ENCODE measurements at places on chromosomes 5 and 9.
A peak's percentile ranks its signal among the peaks of the same experiment; 100 is the strongest.

GRCh38 chr9:124222918-124223720 lies 34.6 kb upstream of the NEK6 start:
- DNase-seq = no peak

- peak; percentile 38 for DNase-seq
Measured at GRCh38 chr5:179166886-179167841, 107.0 kb downstream of the ZNF354C start.

GRCh38 chr9:127404631-127405030 lies 7.7 kb downstream of the SLC2A8 start:
- no peak for DNase-seq

DNA sequence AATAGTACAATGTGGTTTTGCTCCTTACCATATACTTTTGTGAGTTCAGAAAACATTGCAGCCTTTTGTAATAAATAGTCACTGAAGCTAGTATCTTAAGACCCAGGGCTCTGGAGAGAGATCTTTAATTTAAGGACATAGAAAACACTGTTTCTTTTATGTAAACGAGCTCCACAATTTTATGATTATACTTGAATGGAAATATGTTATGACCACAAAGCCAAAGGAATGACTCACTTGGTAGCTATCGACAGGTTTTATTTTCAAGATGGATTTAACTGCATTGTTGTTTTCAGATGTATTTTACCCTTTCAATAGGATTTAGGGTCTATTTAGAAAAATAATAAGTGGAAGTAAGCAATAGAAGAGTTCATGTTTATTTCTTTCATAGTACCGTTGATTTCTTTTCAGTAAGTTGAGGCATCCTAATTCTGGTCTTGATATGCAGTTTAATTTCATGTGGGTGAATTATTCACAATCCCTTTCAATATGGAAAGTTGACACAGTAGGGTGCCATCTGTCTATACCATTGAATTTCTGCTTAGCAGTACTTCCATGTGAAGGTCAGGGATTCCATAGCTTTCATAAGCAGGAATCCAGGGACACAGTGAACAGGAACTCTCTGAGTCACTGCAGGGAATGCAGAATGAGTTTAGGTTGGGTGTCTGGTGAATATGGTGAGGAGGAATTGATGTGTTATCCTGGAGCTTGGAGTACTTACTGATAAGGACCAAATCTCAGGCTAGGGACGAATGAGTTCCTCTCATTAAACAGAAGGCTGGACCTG lies 157.6 kb downstream of the CD180 start:
- DNase-seq = no peak

- DNase-seq = no peak
Measured at GRCh38 chr5:94337617-94338016, 280.8 kb downstream of the KIAA0825 start.

- DNase-seq = no peak
Measured at GRCh38 chr5:181161534-181162175, 14.3 kb downstream of the OR2V2 start.

GRCh38 chr5:74336297-74336696 lies 304.2 kb downstream of the ENC1 start:
- no peak for DNase-seq

- no peak for DNase-seq
Measured at GRCh38 chr5:175842951-175843793, 28.2 kb upstream of the CPLX2 start.

- no peak for DNase-seq
Measured at GRCh38 chr9:33914887-33915628, 98.1 kb downstream of the UBE2R2 start.

DNA sequence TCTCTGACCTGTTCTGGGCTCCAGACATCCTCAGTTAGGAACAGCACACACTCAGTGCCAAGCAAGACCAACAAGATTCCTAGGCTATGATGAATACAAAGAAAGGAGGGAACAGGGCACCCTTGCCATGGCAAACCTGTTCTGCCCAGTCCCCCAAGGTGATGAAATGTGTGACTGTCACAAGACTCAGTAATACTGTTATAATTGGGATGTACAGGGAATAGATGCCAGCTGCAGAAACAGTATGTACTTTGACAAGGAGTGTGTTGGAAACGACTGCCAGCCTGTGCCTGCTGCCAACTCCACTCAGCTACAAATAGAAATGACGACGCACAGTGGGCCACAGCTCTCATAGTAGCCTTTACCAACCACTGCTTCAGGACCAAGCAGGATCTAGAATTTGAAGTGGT lies 453.0 kb downstream of the EFNA5 start:
- DNase-seq = no peak

DNA sequence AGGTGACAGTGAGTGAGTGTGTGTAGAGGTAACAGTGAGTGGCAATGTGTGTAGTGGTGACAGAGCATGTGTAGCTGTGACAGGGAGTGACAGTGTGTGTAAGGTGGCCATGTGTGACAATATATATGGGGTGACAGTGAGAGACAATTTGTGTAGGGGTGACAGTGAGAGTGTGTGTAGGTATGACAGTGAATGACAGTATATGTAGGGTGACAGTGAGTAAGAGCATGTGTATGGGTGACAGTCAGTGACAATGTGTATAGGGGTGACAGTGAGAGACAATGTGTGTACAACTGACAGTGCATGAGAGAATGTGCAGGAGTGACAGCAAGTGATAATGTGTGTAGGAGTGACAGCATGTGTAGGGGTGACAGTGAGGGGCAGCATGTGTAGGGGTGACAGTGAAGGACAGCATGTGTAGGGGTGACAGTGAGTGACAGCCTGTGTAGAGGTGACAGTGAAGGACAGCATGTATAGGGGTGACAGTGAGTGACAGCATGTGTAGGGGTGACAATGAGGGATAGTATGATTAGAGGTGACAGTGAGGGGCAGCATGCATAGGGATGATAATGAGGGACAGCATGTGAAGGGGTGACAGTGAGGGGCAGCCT lies 10.1 kb upstream of the GAPT start:
- no peak for DNase-seq

GRCh38 chr5:169956756-169957155 lies 23.5 kb downstream of the INSYN2B start:
- DNase-seq = no peak

DNA sequence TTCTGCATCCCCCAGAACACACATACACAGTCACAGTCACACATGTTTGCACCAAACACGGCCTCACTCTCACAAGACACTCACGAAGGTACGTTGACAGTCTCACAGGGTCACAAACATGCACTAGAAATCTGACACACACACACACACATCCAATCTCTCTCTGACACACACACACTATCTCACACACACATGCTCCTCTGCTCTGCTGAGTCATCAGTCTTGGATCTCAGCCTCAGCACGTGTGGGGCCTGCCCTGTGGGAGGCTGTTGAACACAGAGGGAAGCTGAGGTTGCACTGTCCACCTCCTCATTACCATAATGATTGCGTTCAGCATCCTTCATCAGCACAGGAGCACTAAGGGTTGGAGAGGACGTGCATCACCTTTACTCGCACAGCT lies 188.8 kb downstream of the MTRR start:
- no peak for DNase-seq

DNA sequence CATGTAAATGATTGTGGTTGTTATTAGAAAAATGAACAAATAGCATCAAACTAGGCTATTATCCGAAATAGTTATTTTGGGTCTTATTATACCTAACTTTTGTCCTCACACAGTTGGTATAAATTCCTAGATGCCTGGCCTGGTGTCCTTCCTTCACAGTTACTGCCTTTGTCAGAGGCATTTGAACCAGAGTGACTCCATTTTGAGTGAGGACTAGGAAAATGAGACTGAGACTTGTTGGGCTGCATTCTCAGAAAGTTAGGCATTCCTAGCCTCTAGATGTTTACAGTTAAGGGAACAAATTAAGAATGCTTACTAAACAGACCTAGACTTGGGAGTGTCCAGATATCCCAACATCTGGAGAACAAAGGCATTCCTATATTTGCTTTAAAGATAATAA lies 283.5 kb upstream of the C9orf72 start:
- DNase-seq = no peak

- DNase-seq = no peak
Measured at GRCh38 chr5:36436306-36436705, 134.6 kb upstream of the RANBP3L start.

DNA sequence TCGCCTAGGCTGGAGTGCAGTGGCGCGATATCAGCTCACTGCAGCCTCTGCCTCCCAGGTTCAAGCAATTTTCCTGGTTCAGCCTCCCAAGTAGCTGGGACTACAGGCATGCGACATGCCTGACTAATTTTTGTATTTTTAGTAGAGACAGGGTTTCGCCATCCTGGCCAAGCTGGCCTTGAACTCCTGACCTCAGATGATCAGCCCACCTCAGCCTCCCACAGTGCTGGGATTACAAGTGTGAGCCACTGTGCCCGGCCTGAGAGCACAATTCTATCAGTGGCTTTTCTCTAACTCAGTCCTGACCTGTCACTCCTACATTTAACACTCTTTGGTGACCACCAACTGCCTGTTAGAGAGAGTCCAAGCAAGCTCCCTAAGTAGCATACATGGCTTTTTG lies 82.7 kb upstream of the SPOCK1 start:
- no peak for DNase-seq

DNA sequence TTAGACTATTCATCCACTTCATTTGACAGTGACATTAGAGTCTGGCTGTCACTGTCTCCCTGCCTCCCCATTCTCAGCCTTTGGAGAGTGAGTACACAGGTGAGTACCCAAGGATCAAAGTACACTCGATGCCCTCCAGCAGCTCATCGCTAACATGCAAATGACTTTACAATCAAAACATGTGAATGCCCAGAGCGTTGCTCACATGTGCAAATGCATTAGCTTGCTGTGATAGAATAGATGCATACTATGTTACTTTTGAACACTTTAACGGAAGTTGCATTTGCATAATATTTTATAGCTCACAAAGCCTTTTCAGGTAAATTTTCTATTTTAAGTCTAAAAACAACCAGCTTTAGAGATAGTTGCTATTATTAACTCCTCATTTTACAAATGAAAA lies 107.6 kb downstream of the SYK start:
- DNase-seq = no peak

DNA sequence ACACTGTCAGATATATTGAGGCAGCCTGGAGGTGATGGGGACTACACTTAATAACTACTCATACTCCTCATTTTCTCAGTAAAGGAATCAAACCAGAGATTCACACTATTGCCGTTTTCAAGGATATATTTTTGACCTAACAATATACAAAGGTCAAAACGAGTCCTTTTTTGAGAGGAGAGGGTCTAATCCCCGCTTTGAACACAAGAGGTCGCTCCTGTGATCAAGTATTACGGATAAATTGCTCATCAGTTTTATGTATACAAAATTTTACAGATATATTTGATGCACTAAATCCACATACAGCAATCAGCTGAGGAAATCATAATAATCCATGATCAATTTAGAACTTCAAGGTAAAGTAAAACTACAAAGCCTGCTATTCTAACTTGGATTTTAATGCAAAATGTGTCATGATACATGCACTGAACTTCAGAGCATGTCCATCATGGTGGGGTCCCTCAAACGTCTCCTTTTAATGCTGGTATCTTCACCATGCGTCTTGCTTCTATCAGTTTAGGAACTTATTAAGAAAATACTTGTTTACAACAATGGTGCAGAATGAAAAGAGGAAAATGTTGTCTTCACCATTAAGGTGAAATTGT lies 2.5 kb upstream of the ISL1 start:
- DNase-seq = no peak

DNA sequence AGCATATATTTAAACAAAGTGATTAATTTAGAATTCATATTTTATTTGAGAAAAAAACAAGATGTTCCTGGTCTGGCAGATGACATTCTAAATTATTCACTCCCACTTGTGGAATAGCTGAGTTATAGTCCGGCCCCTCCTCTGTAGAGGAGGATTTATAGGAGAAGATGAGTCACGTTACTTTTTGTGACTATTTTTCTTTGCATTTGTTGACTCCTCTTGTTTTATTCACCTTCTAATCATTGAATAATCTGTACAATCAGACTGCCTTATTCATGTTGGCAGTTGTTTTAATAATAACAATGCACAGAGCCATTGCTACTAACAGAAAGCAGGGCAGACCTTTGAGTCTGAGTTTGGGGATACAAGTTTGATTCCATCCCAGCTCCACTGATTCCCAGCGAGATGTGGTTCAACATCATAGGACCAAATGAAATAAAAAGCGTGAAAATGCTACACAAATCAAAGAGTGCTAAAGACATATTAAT lies 23.2 kb downstream of the DOCK8 start:
- DNase-seq = no peak

DNA sequence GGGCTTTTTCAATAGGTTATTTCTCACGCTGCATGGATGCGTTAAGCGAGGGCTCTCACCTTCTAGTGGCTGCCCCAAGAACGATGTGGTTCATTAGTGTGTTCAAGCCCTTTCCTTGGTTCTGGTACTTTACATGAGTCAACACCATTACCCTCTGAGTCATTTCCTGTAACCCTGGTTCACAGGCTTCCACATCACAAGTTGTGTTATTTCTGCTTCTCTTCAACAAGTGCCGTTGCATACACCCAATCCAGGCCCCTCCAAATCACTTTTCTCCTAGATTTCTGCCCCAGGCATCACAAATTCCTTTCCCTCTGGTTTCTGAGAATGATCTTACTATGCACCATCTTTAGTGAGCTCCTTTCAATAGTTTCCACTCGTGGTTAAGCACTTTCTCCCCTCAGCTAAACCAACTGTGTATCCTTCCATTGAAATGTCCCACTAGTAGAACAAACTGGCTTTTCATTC lies 69.5 kb upstream of the RAD23B start:
- no peak for DNase-seq

- no peak for DNase-seq
Measured at GRCh38 chr9:97930972-97931371, 7.0 kb downstream of the HEMGN start.

DNA sequence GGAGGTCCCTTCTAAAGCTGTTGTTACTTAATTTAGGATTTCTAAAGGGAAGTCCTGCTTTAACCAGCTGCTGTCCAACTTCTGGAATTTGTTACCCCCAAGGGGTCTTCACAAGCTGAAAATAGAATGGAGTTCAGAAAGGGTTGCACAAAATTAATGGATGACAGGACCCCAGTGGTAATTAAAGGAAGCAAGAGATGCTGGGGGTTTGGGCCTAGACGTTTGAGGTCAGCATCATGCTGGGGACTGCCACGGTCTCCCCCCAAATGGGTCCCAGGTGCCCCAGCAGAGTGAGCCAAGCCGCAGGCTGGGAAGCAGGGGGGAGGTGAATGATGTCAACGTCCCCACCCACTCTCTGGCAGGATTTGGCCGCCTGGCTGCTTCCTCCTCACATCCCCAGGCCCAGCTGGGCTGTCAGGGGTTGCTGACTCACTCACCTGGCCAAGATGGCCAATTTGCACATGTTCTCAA lies 97.5 kb upstream of the ARAP3 start:
- DNase-seq = no peak

GRCh38 chr5:9519537-9519936 lies 26.3 kb downstream of the SEMA5A start:
- no peak for DNase-seq

DNA sequence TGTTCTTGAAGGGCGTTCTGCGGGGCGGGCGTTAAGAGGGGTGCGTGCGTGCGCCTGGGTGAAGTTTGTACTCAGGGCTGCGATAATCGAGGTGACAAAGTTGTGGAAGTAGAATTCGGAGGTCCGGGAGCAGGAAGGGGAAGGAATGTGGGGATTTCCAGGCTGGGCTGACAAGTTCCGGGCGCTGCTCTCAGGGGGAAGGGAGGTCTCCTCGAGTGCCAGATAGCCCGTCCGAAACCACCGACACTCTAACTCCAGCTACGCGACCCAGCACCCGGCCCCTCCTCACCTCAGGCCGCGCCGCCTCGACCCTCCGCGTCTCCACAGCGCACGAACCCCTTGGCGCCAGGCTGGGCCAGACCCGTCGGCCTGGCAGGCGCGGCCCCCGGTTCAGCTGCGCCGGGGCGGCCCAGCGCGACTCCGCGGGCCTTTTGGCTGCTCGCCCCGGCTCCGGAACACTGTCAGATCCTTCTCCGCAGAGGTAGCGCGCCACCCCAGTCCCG lies at the start of gene IL6ST:
Gene IL6ST (minus strand): TSS at position 469 of the 503 bp plus-strand sequence. CDS start 18,685 bp downstream, outside the sequence.
- DNase-seq = peak; percentile 8

Data from stimulated activated CD8-positive, alpha-beta memory T cell treated with anti-CD3 and anti-CD28 coated beads, Interleukin-7, amount 100 ng/mL, for 1 hour (primary cell).